ENCODE measurements at places on chromosomes 1 and 21.

DNA sequence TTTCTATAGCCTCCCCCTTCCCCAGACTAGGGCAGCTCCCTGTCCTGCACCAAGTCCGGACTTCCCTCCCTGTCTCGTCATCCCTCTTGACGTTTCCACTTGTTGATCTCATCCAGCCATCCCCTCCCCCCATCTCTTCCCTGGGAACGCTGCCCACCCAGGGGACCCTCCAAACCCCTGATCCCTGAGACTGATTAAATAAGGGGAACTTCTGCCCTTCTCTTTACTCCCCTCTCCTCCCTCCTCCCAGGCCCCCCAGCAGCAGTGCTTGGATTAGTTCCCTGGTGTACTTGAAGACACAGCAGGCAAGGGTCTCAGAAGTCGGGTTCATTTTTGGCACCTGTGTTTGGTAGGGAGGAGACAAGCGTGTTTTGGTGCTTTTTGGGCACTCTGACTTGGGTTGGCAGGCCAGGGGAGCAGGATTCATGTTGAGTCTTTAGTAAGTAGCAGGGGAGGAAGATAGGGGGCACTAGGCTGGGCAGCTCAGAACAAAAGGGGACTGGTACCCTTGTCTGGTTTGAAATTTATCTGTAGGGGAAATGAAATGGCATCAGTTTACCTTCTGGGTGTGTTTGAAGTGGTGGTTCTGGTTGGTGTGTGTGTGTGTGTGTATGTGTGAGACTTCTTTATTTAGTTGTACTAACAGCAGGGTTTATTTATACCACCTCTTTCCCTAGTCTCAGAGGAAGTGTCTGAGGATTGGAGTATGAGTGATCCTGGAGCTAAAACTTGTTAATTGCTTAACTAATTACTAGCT is 11.1 kb downstream of the VANGL2 start:
- DNase-seq: no peak

- DNase-seq: no peak
These were observed 295.0 kb downstream of the OMA1 start for GRCh38 chr1:58251430-58252073.

DNA sequence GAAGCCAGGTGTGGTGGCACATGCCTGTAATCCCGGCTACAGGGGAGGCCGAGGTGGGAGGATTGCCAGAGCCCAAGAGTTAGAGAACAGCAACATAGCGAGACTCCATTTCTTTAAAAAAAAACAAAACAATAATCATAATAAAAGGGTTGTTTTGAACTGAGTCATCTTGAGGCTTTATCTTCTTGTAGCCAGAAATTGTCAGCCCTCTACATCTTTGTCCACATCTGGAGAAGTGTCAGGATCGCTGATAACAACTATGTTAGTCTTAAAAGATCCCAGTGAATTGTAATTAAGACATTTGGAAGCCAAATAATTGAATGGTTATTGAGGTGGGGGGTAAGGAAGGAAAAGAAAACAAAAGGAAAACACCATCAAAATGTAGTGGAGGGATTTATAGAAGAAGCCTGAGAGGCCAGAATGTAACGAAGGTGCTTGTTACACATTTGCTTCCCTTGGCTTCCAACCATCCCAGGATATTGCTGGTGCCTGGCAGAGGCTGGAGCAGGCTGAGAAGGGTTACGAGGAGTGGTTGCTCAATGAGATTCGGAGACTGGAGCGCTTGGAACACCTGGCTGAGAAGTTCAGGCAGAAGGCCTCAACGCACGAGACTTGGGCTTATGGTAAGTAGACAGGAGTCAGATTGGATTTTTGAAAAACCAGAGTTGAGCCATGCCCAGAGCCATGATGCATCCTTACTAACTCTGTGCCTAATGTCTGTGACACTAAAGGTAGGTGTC is 52.5 kb upstream of the MTR start:
- no peak for DNase-seq

- no peak for DNase-seq
These were observed 440 bp upstream of the LENEP start for GRCh38 chr1:154992721-154993571.

DNA sequence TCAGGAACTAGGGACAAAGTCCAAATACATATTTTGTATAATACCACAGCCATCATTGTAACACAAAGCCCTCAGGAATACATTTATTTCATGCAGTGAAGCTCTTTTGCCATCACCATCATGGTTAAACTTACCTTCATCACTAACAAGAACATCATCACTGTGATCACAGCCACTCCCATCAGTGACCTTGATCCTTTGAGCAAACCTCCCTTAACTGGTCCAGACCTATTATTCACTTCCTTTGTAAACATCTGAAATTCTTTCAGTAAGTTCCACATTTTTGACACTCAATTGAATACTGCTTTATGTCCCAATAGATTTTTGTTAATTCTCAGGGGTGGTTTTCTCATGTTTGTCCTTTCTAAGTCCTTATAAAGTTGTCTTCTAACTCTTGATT is 16.2 kb upstream of the KPRP start:
- DNase-seq: no peak

GRCh38 chr1:24308365-24309015 is 10.7 kb upstream of the GRHL3 start:
- DNase-seq: no peak

GRCh38 chr1:198519639-198520501 is 20.6 kb downstream of the ATP6V1G3 start:
- no peak for DNase-seq

- no peak for DNase-seq
These were observed 216.0 kb downstream of the S1PR1 start for GRCh38 chr1:101452825-101453224.

DNA sequence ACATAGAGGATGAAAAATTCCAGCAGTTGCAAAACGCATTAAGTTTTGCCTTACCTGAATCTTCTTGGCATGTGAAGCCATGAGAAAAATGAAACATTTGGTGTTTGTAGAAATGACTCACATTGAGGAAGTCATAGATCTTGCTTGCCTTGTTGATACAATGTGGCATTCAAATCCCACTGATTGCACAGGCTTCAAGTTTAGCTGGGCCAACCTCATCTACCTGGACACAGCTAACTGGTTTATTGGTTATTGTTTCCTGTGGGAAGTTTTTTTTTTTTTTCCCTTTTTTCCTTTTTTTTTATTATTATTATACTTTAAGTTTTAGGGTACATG is 168.9 kb upstream of the C21orf91 start:
- no peak for DNase-seq

DNA sequence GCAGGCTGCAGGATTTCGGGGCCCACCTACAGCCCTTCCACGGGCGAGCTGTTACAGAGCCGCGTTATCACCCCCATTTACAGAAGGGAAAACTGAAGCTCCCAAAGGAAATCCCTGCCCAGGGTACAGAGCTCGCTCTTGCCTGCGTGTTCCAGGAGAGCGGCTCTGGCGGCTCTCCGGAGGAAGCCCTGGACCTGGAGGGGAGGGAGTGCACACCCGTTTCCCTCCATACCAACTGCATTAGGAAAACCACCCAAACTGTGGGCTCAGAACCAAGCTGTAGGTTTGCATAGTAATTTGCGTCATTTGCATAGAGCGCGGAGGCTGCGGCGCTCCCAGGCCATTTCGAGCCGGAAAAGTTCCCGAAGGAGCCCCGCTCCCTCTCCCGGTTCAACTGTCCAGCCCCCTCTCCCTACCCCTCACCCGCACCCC is 24.7 kb upstream of the ADGRB2 start:
- DNase-seq: no peak

GRCh38 chr1:55156093-55156492 is 59.1 kb downstream of the USP24 start:
- DNase-seq: no peak

DNA sequence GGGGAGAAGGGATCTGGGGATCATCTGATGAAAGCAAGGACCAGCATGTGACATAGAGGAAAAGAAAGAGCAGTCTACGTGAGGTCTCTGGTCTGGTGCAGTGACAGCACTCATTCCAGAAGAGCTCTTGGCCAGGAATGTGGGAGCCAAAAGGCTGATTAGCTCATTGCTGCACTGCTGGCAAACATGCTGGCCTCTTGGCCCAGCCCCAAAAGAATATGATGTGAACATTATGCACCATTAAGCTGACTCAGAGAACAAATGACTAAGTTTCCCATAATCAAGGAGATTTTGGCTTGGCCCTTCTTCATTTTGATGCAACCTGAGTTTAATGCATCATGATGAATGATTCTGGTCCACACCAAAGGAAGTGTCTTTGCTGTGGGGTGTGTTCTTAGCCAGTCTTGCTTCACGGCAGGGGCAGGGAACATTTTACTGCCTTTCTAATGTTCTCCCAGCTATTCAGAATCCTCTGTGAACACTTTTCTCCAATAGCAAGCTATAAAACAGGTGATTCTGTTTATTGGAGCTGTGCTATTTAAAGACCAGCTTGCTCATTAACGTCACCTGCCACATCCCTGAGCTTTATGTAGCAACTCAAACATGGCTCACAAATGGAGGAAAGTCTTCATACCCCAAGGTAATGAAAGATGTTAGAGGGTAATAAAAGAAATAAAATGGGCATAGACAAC is 55.1 kb downstream of the PCBP3 start:
- no peak for DNase-seq

DNA sequence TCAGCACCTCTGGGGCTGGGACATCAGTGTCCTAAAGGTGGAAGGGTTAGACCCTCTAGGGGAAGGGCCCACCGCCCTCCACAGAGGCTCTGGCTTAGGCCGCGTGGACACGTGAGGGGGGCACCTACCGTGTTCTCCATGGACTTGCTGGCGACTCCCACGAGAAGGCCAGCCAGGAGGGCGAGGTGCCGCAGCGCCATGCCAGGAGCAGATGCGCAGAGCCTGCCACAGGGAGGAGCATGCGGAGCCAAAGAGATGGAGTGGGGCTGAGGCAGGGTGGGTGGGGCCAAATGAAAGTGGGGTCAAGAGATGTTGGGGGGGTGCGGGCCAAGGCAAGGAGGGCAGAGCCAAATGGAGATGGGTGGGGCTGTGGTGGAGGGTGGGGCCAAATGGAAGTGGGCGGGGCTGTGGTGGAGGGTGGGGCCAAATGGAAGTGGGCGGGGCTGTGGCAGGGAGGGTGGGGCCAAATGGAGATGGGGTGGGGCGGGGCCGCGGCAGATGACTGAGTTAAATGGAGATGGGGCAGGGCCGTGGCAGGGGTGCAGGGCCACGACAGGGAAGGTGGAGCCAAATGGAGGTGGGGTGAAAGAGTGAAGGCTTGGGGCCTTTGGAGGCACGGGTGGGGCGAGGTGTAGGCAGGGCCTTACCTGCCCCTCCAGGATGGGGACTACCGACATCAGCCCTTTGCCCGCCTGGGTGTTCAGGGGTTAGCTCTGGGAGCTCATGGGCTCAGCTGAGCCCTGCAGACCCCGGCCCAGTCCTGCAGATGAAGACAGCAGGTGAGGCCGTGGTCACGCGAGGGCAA is 17.4 kb upstream of the RNF223 start:
- no peak for DNase-seq

DNA sequence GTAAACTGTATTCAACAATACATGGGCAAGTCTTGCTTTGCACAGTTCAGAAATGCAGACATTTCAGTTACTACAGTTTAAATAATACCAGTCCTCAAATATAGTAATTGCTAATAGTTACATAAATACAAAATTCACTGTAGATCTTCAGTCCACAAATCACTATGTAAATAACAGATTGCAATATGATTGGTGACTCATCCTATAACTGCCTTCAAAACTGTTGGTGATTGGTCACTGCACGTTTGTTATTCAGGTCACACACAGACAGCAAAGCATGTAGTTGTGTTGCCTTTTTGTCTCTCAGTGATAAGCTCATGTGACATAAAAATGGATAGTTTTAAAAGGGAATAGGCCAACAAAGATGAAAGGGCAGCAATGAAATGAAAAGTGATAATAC is 186.5 kb upstream of the CTTNBP2NL start:
- DNase-seq: no peak
